Mesendoderm (in vitro differentiated cells): ENCODE measurements at places on chromosomes 6 and 20.
A peak's percentile ranks its signal among the peaks of the same experiment; 100 is the strongest.

DNA sequence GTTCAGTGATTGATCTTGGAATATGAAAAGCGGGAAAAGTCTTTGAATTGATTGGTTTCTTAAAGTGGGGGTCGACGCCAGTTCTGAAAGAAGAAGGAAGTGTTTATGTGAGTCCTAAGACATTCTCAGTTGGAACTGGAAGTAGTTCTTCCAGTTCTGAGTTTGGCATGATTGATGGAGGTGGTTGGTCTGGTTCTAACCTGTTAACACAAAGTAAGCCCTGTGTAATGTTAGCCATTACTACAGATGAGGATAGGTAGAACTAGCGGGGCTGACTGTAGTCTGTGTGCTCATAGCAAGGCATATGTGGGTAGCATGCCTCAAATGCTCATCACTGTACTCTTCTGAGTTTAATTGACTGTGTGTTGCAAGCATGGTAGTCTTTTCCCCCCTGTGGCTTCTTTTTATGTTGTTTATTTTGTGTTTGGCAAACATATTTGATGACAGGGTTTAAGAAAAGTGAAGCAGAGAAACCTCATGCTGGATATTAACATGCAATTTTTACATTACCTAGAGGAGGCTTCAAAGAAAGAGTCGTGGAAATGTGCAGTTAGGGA, 24.9 kb downstream of the CITED2 start:
- DNase-seq, result no peak

DNA sequence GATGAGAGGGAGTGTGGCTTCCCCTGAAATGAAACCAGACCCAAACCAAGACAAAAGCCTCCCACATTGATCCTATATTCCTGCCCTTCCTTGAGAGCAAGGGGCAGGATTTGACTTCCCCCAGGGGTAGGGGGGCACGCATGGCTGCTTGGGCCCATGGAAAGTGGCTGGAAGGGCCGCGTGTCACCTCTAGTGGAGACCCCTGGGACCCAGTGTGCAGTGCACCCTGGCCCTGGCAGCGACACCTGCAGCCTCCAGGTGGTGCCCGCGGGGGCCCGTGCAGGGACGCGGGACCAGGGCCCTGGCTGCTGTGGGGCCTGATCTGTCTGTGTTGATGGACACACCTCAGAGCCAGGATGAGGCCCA, 18.0 kb upstream of the SLCO4A1 start:
- DNase-seq, result no peak

- no peak for DNase-seq
Observed at GRCh38 chr20:6115221-6115895, 7.5 kb downstream of the FERMT1 start.

DNA sequence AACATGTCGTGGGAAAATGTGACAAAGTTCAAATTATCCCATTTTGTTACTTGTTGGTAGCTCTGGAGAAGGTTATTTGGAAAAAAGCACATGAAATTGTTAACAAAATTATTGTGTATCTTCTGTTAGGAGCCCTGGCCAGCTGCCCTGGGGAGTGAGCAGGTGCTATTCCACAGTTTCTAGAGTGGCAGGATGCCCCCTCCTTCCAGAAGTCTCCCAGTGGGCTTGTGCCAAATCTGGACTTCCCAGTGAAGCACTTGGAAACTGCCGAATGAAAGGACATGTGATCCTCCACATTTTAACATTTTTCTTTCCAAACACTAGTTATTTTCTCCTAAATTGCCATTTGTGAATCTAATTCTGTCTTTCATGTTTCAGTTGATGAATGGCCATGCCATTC, 66.9 kb upstream of the CLDN20 start:
- DNase-seq, result no peak

- no peak for DNase-seq
Observed at GRCh38 chr6:75261299-75261698, 17.7 kb upstream of the COX7A2 start.

DNA sequence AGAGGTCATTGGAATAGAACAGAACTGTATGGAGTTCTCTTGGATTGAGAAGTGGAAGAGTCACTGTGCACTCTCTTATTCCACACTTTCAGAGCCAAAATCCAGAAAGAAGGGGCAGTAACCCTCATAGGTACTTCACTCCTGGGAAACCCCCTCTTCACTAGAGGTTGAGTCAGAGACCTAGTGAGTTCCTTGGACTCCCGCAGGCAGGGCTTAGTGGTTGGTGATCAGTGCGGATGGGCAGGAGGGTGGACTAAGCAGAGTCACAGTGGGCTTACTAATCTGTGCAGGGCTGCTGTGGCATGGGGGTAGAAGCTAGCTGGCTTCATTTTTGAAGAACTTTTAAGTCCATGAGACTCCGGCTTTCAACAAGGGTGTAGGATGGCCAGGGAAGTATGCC, 95.0 kb upstream of the MLN start:
- DNase-seq, result no peak

GRCh38 chr6:108737594-108738546, 110.4 kb upstream of the ARMC2 start:
- no peak for DNase-seq

- peak; percentile 65 for DNase-seq
Observed at GRCh38 chr6:5379647-5380242, 118.4 kb downstream of the FARS2 start.

DNA sequence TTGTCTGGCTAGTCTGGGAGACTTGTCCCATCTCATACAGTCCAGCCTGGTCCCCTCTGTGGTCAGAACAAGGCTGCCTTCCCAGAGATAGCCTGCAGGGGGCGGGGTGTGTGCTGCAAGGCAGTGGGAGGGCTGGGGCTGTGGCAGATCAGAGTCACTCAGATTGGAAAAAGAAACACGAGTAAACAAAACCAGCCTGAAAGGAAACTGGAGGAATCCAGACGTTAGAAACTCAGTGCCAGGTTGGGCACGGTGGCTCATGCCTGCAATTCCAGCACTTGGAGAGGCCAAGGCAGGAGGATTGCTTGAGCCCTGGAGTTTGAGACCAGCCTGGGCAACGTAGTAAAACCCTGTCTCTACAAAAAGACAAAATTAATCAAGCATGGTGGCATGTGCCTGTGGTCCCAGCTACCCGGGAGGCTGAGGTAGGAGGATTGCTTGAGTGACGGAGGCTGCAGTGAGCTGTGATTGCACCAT, 20.2 kb downstream of the LEMD2 start:
- peak; percentile 82 for DNase-seq

DNA sequence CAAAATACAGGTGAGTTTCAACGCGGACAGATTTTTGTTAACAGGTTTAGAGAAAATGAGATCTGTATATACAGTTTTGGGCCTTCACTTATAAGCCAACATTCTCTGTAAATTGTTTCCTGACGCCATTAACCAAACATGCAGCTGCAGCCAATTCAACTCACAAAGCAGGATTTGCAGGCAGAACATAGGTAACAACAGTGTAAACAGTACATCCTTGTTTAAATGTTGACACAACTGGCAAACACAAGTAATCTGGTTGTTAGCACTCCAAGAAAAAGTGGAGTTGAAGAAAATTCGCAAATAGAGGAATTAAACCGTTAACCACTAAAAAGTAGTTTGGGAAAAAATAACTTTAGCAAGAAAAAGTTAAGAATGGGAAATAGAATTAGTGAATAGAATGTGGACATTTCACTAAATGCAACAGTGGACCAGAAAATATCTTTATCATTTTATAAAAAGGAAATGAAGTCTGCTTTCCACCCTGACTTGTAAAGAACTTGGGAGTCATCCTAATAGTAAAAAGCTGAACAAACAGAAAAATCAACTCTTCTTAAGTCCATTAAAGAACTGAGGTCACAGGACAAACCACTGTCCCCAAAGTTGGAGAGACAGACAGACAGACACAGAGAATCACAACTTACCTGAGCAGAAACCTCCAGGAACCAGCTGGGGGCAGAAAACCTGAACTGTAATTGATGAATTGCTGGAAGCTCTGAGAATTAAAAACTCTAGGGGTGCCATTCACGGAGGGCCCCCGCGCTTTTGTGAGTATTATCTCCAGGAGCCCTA, 10.1 kb downstream of the SMIM28 start:
- DNase-seq, result no peak

DNA sequence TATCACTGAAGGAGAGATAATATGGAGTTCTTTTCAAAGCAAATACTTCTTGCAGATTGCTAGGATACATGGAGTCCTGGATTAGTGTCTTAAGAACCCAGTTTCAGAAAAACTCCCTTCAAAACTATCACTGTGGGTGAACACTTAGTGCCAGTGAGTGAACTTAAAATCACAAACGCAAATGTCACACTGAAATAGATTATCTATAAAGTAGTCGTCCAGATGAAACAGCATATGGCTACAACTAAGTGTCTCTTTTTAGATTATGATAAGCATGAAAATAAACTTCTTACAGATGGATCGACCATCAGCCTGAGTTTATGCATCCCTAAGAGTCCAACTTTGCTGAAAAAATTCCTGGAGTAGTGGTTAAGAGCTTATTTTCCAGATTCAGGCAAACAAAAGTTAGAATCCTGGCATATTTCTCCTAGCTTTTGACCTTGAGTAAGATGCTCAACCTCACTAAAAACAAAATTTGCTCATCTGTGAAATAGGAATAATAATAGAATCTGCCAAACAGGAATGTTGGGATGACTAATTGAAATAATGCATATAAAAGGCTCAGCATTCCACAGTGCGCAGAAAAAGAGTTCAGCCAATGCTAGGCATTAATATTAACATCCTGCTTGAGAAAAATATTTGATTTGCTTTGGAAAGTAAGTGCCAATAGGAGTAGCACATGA, 70.4 kb downstream of the DOK5 start:
- no peak for DNase-seq

- DNase-seq, result no peak
Observed at GRCh38 chr6:57310817-57311157, 6.6 kb upstream of the PRIM2 start.

DNA sequence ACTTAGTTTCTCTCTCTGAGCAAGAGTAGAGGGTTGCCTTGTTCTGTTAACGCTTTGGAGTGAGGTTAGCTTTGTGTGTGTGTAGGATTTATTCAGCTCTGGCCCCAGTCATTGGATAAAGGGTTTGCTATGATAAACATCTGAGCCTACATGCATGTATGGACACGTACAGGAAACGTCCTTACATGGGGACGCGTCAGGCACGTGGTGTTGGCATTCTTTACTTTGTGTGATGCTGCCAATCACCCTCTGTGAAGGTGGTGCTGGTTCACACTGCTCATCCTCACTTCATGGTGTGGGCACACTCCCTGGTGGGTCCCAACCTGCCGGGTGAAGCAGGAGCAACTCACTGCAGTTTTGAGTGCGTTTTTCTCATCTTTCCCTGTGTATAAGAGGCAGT, 53.4 kb upstream of the CD93 start:
- no peak for DNase-seq

GRCh38 chr6:10687582-10687981, 6.8 kb downstream of the C6orf52 start:
- no peak for DNase-seq

DNA sequence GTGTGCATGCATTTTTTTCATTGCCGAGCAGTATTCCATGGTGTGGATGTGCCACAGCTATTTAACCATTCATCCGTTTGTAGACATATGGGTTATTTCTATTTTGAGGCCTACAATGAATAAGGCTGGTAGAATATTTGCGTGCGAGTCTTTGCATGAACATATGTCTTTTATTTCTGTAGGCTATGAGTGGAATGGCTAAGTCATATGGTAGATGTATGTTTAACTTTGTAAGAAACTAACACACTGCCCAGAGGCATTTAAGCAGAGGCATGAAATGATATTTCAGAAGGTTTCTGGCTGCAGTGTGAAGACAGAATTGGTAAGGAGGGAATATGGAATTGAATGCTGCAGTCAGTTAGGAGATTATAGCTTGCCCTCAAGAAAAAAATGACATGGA, 457.4 kb upstream of the CDH4 start:
- no peak for DNase-seq
